ENCODE measurements at places on chromosomes 5 and 9. TPM values are rescaled to one million over a fixed set of nuclear protein-coding genes. Genes with fewer than 3 reads are reported as not detected.

DNA sequence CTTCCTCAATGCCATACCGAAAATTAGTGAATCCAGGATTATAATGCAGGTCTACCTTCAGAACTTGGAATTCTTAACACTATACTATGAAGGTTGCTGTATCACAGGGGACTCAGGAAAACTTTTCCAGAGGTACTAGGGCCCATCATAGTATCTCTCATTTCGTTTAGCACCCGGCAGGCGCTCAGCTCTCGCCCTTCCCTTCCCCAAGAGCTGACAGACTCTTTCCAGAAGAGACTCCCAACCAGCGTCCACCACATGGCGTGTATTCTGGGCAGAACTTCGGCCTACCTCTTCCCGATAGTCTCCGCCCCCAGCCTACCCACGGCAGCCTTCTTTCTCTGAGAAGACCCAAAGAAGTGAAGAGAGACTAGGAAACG is 271 bp downstream of the NOL8 start:
- no peak for DNase-seq

GRCh38 chr5:14486996-14487896 is 94.3 kb upstream of the OTULINL start:
- DNase-seq, result no peak

DNA sequence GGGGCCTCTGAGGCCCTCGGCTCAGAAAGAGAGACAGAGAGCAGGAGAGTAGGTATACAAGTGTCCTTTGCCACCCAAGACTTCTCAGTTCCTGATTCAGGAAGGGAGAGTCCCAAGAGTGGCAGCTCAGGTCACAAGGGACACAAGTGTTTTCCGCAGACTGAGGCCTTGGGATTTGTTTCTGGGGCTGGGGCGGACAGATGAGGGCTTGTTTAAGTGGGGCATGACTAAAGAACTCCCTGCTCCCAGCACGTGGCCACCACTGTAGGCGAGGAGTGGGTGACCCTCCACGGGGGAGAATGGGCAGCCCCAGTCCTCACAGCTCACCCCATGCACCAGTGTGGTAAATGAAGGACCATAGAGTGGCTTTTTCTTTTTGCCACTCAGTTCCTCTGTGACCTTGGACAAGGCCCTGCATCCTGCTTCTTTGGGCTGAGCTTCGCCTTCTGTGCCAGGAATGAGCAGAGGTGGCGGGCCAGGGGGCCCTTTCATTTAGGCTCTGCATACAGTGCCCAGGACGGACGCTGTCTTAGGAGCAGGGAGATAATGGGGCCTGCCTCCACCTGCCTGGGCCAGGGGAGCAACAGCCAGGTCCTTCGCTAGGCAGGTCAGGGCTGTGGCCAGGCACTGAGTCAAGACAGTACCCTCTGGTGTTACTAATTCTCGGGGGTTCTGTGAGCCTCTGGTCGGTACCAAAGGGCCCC is 50.8 kb downstream of the AMBP start:
- DNase-seq, result no peak

DNA sequence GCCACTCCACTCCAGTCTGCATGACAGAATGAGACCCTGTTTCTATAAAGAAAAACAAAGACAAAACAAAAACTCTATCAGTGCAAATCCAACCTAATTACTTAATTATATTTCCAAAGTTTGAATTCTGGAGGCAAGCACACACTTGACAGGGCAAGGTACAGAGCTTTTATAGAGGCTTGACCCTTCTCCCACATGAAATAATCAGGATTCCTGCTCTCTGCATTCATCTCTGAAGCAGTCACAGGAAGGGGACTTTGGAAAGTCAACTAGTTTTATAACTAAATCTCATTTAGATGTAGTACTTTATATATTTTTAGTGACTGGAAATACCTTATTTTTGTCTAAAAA is 91.9 kb upstream of the CHD1 start:
- DNase-seq, result no peak

- DNase-seq, result no peak
These were observed 47.1 kb upstream of the AKNA start for GRCh38 chr9:114434878-114435311.

DNA sequence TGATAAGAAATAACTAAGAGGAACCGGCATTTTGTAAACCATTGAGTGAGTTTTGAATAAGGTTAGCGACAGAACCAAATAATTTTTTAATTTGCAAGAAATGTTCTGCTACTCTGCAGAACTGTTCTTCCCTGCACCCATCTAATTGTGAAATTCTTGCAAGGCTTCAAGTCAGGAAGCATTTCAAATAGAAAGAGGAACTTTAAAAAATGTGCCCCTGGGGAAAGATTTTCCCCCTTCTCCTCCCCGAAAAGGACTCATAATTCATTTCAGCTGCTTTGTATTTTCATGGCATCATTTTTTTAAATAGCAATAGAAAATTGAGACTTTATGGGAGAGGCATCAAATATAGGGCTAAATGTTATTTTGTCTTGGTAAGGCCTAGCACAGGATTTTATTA is 180.9 kb upstream of the ANKRD55 start:
- DNase-seq, result no peak

- DNase-seq, result no peak
These were observed 11.4 kb downstream of the VDAC1 start for GRCh38 chr5:133993185-133993936.

DNA sequence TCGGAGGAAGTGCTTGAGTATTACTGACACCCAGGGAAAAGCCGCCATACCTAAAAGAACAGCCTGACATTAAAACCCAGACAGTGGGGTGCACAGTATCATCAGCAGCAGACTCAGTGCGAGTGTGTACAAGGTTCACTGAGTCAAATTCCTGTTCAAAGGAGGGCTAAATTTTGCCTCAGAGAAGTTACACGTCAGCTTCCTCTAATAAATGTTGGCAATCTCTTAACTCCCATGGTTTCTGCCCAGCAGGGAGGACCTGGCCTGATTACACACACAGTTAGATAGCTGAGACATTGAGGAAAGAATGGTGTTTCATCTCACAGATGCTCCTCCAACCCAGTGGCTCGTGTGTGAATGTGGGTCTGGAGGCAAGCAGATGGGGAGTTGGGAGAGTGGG is 38.2 kb downstream of the NIPSNAP3B start:
- DNase-seq, result no peak

GRCh38 chr5:23528677-23529076 is 21.3 kb downstream of the PRDM9 start:
- DNase-seq, result no peak

DNA sequence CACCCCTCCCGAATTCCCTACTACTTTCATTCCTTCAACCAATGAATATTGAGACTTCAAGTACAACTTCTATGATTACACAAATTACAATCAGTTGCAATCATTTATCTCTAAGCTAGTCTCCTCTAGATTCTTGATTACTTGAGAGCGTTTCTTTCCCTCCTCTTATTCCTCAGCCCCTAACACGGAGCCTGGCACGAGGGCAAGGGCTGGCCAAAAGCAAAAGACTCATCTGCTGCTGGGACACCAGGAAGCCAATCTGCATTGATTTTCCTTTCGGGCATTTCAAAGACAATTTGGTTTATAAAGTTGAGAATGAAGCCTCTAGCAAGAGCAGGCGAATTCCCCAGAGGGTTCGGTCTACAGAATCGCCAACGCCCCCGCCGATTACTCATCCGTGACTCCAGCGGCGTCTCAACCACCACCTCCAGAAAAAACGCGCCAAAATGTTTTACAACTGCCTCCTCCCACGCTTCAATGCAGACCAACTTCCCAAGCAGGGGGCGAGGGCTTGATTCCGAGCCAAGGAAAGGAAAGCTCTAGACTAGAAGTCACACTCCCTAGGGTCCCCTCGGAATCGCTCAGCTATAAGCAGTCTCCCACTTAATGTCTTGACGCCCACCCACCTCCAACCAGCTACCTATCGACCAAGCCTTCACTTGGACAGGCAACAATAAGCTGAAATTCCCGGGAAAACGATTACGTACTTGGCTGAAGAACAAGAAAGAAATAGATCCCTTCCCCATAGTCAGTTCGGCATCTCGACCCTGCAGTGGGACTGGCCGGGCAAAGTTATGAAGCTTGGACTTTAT is 1.5 kb downstream of the PCSK1 start:
- no peak for DNase-seq

DNA sequence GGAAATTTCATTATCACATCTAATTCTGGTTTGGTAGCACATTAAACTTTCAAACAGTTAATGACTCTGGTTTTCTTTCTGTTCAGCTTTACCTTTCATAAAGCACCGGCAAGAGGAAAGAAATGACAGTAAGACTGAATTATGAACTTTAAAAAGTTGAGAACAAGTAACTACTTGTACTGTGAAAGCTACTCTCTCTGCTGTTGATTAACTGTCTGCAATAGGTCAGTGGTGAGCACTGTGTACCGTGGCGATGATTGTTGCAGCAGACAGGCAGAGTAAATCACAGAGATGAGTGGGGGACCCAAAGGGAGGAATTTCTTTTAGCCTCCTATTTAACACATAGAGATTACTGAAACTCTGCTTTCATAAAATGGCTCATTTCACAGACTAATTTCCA is 74.0 kb upstream of the MEF2C start:
- no peak for DNase-seq

- DNase-seq, result no peak
These were observed 417.1 kb downstream of the KDM4C start for GRCh38 chr9:7174884-7175283.

DNA sequence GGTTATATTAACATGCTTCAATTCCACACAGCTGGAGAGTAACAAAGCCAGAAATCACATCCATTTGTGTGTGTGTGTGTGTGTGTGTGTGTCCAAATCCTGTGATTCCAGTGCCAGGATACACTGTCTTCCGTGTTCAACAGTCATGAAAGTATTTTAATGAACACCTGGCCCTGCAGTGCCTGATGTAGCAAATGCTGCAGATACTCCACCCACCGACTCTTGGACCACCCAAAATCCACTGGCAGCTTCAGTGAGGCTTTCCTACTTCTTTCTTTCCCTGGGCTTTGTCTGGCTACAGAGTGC is 13.1 kb upstream of the INSYN2B start:
- no peak for DNase-seq

GRCh38 chr5:172421-172820 is 18.9 kb upstream of the LRRC14B start:
- DNase-seq, result no peak

DNA sequence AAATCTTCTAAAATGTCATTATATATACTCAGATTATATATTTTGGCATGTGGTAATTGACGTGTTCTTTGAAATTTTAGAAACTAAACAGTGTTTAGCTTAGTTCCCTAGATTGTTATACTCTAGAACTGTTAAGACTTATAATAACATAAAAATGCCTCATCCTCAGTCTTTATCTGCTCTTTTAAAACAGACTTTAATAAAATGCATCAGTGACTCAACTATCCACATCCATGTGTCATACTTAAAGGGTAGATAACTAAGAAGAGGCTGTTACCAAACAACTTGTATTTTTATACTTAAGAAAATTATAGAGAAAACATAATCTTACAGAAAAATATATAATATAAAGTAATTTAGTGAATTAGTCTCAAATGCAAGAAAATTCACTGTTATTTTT is 15.2 kb downstream of the NFIL3 start:
- no peak for DNase-seq

DNA sequence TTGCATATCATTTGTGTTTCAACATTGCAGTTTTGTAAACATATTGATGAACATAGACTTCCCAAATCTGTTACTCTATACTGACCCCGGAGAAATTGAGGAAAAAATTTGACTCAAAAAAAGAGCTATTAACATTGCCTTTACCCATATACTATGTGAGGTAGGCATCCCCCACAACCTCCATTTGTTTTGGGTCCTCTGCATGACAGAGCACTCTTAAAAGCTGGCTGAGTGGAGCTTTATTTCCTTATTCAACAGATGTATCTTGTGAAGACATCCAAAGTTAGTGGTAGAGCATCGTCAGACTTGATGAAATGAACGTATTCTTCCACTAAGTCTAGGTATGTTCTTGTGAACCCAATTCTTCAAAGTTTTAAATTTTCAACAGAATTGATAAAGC is 310.5 kb downstream of the CDH9 start:
- DNase-seq, result no peak

DNA sequence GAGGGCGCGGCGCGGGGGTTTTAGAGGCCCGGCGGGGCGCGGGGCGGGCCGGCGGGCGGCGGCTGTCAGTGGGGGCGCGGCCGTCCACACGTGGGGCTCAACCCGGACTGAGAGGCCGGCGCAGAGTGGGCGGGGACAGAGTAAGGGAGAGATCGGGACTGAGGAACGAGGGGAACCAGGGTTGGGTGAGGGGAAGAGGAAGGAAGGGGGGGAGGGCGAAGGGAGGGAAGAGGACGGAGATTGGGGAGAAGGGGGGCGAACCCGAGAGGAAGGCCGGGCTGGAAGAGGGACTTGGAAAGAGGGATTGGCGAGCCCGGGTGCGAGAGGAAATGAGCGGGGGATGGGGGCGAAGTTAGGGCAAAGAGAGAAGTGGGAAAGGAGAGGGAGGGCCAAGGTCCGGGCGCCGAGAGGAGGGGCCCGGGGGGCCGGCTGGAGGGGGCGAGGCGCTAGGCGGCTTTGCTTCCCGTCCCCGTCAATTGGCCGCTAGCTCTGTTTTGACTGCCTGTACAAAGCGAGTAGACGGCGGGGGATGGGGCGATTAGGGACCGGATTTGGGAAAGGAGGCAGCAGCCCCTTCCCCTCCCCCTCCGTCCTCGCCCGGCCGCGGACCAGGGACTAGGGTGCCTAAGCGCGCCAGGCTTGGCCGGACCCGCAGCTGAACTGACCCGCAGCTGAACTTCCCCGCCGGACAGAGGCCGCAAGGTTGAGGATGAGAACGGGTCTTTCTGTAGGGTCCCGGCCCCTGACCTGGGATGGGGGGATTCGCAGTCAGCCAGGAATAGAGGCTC is 399 bp upstream of the FBN2 start:
- DNase-seq, result no peak

DNA sequence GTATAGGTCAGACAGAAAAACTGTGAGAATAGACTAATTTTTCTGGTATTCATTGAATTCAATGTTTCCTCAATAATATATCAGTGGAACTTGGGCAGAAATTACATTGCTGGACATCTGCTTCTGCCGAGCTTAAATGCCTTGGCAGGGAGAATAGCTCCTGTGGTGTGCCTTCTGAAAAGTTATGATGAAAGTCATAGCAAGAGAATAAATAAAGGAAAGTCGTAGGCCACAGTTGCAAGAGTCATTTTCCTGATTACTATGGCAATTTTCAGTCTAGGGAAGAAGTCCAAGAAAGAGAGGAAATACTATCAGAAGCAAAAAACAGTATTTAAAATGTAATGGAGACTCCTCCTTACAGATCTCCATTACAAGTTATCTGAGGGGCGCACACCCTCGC is 1596.1 kb upstream of the WWC1 start:
- no peak for DNase-seq

COL15A1 gene
- polyA plus RNA-seq, result not detected

SYNPO gene
- polyA plus RNA-seq, result not detected

IL5 gene
- polyA plus RNA-seq, result not detected

DEPDC1B gene
- polyA plus RNA-seq, result 0.14 TPM

NCBP1 gene
- 12.5 TPM for polyA plus RNA-seq

FAM221B gene
- not detected for polyA plus RNA-seq

Data from CD4-positive, alpha-beta memory T cell (primary cell).